Dermis microvascular lymphatic vessel endothelial cell (primary cell): ENCODE measurements at places on chromosomes 2 and 18. TPM values are rescaled to one million over a fixed set of nuclear protein-coding genes. Genes with fewer than 3 reads are reported as not detected.

DNA sequence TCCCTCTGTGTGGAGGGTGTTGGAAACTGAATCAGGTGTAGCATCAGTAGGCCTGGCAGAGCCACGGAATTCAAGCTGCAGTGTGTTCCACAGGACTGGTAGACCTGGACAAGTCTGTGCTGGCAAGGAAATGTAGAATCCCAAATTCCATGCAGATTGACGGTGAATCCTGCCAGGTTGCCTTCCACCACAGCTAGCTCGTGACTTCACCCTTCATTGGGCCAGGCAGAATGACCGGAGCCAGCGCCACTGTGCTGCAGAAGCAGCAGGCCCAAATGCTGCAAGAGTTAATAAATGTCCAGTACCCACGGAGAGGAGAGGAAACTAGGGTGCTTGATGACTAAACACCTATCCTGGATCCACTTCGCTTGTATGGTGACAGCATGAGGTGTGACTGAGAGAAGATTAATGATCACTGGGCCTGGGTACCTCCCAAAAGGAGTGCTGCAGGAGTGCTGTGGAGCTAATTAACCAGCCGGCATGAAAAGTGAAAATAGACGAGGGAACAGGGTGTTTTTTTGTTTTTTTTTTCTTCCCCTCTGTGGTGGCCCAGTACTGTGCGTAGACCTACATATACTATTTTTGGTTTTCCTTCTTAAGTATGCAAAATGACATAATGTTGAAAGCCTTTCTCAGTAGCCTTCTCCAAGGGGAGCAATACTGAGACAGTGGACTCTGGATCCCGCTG is 122.2 kb downstream of the TANC1 start:
- no peak for DNase-seq

- no peak for DNase-seq
Measured at GRCh38 chr2:222058819-222059445, 239.9 kb downstream of the PAX3 start.

RPL31 gene
- 843 and 902 TPM in 2 replicates for total RNA-seq

CLHC1 gene
- 3.3 and 4.6 TPM in 2 replicates for total RNA-seq

GRCh38 chr2:21836261-21836660 is 712.5 kb downstream of the TDRD15 start:
- no peak for DNase-seq

NPAS2 gene
- 4.9 and 7.8 TPM in 2 replicates for total RNA-seq

DNA sequence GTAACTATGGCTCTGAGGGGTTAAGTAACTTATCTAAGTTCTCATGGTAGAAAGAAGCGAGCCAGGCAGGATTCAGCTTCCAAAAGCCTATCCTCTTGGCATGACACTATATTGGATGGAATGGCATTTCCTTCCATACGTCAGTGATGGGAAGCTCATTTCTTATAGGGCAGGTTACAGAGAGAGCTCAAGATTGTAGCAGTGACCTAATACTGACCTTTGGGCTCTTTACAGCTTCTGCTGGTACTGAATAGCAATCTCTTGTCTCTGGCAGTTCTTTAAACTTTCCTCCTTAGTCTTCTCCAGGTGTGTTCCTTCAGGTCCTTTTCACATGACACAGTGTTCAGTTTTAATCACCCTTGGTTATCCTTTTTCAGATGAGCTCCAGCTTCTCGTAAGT is 133.0 kb downstream of the HRH4 start:
- no peak for DNase-seq

GPR35 gene
- 0.13 TPM in 2 replicates for total RNA-seq

GRCh38 chr2:104846786-104847585 is 6.9 kb upstream of the POU3F3 start:
- no peak for DNase-seq

- no peak for DNase-seq
Measured at GRCh38 chr2:36611316-36611990, 13.5 kb upstream of the FEZ2 start.

SERPINB3 gene
- total RNA-seq: not detected in 2 replicates

DLX1 gene
- under 0.01 TPM in 1 of 2 replicates, not detected in the other for total RNA-seq

GRCh38 chr2:101509499-101510284 is 34.8 kb upstream of the RFX8 start:
- no peak for DNase-seq

DNA sequence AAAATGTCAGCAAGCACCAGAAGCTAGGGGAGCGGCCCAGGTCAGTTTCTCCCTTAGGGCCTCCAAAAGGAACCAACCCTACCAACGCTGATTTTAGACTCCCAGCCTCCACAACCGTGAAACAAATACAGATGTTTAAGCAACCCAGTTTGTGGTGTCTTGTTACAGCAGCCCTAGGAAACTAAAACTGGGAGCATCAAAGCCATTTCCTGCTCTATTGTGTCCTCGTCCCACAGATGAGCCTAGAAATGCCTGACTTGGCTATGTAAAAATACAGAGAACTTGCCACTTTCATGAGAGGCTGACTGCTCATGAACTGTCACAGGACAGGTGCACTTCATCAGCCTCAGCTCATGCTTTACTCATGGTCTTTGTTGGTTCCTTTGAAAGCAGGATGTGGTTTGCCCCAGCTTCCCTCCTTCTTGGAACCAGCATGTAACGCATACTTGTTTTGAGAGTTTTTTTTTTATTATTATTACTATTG is 97.6 kb upstream of the SLC39A10 start:
- no peak for DNase-seq

DNA sequence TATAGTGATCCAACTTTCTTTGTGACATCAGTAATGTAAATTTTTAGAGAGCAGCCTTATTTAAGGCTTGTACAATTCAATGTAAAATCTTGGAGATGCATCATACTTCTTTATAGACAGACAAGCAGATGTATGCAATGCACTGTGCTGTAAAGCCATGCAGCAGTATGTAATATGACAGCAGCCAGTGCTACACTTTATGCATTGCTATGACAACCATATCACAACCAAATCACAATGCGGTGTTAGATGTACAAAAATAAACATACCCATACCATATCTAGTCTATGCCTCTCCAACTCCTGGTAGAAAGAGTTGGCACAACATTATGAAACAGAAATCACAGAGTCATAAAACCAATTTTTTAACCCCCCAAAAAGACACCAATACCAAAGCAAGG is 110.3 kb upstream of the WDSUB1 start:
- DNase-seq: no peak

DNA sequence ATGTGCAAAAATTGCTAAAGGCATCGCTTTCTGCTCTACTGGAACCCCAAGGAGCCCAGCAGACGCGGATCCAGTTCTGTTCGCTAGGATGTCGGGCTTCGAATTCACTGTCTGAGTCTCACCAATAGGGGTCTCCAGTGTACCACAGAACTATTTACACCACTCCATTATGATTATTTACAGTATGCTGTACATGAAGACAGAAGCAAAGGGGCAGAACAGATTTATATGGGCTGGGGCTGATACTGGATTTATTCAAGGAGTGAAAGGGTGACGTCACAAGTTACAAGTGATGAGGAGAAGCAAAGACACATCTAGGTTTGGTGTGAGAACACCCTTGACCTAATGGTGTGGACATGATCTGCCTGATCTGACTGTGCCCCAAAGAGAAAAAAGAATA is 185.3 kb upstream of the ATP5MC3 start:
- DNase-seq: peak; percentile 61

TUBB8B gene
- not detected in 2 replicates for total RNA-seq

DNA sequence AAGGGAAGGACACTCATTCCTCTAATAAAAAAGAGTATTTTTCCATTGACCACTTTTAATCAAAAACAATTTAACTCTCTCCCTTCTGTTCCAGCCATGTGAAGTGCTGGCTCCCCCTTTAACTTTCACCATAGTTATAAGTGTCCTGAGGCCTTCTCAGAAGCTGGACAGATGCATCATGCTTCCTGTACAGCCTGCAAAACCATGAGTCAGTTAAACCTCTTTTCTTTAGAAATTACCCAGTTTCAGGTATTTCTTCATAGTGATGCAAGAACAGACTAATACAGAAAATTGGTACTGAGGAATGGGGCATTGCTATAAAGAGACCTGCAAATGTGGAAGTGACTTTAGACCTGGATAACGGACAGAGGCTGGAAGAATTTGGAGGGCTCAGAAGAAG is 643.6 kb upstream of the DDX18 start:
- DNase-seq: no peak

DNA sequence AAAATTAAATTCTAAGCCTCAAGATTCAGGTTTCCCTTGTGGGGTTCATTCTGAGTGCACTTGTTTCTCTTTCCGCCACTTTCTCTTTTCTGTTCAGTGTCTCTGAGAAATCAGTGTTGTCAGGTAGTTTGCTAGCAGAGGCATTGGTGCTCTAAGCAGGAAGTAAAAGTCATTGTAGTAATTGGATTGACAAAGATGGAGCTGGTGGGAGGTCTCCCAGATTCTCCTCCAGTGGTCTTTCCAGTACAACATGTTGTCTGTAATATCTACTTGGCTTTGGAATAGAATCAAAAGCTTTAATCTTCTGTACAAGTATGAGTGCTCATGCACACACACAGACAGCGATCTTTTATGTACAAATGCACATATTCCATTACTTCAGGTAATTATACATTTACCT is 135.6 kb downstream of the KLHL14 start:
- no peak for DNase-seq
